ENCODE measurements at places on chromosomes 1 and 21. TPM values are rescaled to one million over a fixed set of nuclear protein-coding genes. Genes with fewer than 3 reads are reported as not detected.
A peak's percentile ranks its signal among the peaks of the same experiment; 100 is the strongest.

GRCh38 chr1:74468982-74469603, 43.3 kb downstream of the LRRC53 start:
- peak; percentile 25 for DNase-seq

Gene SFN
- total RNA-seq = 2,642 TPM

- peak; percentile 51 for DNase-seq
Observed at GRCh38 chr1:152398812-152399698, 15.0 kb downstream of the CRNN start.

GRCh38 chr1:53982034-53982762, 35.8 kb downstream of the LDLRAD1 start:
- peak; percentile 28 for DNase-seq

Gene CLEC20A
- total RNA-seq = not detected

DNA sequence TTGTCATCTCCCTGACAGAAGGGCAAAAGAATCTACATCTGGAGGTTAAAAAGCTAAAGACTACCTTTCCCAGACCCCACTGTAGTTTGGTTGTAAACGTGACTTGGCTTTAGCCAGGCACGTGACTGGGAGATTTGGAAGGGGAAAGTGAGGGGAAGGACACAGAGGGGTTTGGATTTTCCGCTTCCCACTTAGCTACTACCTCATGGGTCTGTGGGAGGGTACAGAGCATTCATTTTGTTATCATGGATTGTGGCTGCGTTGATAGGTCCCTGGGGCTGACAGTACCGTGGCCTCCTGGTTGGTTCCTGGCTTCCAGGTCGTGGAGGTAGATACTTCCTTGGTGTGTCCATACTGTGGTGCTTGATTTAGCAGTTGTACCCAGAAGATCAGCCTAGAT, 2.6 kb downstream of the CHD1L start:
- DNase-seq = no peak

DNA sequence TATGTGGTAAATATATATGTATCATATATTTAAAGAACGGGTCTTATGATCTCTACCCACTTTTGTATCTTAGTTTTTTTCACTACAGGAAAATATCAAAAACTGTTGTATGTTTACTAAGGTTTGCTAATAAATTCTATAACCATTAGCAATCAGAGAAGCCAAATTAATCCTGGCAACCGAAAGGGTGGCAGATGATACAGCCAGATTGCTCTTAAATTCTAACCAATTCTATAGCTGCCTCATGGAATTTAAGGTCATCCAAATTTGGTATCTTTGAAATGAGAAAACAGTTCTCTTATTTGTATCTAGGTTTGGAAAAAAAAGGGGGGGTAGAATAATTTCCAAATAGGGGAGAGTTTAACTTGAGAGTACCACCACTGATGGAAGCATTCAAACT, 591.2 kb downstream of the SMYD3 start:
- DNase-seq = no peak

DNA sequence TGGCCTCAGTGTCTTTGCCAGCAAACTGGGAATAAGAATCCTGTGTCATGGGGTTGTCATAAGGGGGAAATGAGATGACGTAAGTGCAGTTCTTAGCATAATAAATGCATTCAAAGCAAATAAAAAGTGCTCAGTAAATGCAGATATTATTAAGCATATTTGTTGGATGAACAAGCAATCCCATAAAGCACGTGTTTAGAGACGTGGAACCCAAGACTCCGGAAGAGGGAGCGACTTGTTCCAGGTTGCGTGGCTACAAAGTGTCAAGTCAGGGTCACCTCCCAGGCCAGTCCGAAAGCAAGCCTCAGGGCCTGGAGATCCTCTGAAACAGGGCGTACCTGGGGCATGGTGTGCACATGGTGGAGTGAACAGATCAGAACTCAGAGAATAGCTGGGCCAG, 58.0 kb upstream of the LAPTM5 start:
- no peak for DNase-seq

GRCh38 chr1:26191739-26192138, 1.3 kb downstream of the CATSPER4 start:
- DNase-seq = no peak

Gene MRAP
- total RNA-seq = not detected

GRCh38 chr1:169563650-169564049, 22.6 kb downstream of the F5 start:
- no peak for DNase-seq

GRCh38 chr1:34781844-34782391, 904 bp downstream of the GJB3 start:
- peak; percentile 63 for DNase-seq

DNA sequence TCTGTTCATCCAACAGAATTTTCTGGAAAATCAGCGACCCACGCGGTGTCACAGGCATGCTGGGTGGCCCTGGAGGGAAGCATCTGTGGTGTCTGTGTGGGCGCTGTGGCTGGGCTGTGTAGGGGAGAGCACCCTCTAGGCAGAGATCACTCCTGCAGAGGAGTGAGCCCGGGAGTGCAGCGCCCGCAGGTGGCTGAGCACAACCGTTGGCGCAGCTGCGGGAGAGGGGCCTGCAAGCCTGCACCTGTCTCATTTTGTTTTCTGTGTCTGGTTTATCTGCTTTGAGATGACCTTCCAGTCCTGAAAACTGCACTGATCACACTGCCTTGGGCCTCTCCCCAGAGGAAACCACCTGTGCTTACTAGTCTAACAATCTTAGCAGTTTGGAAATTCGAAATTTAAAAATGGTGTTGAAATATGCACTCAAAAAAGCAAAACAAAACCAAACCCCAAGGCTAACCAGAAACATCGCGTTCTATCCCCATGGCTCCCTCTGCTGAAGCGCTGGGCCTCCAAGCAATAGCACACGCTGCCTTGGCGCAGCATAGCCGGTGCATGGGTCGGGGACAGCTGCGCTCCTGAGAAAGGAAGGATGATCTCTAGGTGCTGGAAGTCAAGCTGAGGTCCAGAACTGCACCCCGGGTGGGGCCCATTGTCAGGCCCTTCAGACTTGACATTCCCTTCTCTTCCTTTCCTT, 4.8 kb downstream of the FAM3B start:
- no peak for DNase-seq

Gene OR2G3
- total RNA-seq = not detected

GRCh38 chr1:51237351-51238033, 1.4 kb downstream of the RNF11 start:
- no peak for DNase-seq

Gene RNU1-1
- 4,441 TPM for total RNA-seq

DNA sequence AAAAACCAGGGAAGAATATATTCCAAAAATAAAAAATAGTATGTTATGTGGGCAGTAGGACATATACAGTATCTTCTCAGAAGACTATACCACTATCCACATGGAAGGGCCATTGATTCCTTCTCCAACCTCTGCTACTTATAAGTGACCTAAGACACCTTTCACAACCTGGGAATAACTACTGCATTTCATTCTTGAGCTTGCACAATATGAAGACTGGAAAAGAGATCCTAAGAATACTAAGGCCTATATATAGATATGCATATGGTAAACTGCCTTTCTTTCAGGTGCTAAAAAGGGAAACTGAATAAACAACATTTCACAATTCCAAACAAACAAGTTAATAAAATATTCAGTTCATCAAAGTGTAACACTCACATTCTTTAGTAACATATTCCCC, 32.0 kb upstream of the SDC3 start:
- DNase-seq = no peak

Gene SLC37A1
- total RNA-seq = 7.5 TPM

GRCh38 chr1:111733183-111733991, 5.8 kb downstream of the INKA2 start:
- no peak for DNase-seq

- no peak for DNase-seq
Observed at GRCh38 chr1:100924991-100925390, 29.1 kb downstream of the SLC30A7 start.

DNA sequence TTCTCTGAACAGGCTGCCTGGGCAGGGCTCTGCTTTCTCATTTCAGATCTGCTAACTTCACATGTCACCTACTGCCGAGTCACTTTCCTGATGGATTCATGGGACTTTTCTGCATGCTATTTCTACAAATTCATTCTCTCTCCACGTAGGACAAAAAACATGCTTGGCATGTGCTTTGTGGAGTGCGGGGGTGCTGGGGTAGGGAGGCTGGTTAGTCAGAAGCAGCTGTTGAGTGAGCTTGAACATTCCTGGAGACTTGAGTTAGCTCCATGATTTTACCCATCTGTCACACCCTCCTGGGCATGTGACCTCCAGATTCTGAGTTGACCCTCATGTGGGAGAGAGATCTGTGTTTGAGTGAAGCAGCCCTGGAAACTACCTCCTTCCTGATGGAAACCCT, 71.4 kb downstream of the UCK2 start:
- DNase-seq = peak; percentile 98

DNA sequence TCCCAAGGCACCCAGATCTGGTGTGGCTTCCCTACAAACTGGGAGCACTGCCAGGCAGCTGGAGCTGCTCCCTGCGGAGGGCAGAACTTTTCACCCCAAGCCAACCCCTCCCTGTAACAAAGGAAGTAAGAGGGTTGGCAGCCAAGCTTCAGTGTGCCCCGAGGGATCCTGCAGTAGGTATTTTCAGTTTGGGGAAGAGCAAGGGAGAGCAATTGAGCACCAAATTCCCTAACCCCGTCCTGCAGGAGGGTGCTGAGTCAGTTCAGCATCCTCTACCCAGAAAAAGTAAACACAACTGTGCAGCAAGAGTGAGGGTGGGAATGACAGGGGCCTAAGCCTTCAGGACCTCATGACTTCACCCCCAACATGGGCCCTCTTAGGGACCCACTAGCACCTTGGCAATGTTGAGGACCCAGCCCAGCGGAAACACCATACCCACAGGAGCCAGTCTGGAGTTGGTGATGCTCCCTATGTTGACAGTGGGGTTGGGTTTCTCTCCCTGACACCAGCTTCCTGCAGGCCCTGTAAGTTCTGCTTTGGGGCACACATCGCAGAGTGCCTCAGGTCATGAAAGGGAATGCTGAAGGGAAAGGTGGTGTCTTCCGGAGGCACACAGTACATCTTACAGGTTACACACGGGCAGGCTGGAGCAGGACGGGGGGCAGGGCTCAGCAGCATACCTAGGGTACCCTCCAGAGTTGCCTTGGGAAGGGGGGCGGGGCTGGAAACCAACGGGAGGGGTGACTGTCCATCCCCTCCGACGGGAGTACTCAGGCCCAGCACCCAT, 14.8 kb downstream of the SH3BP5L start:
- DNase-seq = no peak

DNA sequence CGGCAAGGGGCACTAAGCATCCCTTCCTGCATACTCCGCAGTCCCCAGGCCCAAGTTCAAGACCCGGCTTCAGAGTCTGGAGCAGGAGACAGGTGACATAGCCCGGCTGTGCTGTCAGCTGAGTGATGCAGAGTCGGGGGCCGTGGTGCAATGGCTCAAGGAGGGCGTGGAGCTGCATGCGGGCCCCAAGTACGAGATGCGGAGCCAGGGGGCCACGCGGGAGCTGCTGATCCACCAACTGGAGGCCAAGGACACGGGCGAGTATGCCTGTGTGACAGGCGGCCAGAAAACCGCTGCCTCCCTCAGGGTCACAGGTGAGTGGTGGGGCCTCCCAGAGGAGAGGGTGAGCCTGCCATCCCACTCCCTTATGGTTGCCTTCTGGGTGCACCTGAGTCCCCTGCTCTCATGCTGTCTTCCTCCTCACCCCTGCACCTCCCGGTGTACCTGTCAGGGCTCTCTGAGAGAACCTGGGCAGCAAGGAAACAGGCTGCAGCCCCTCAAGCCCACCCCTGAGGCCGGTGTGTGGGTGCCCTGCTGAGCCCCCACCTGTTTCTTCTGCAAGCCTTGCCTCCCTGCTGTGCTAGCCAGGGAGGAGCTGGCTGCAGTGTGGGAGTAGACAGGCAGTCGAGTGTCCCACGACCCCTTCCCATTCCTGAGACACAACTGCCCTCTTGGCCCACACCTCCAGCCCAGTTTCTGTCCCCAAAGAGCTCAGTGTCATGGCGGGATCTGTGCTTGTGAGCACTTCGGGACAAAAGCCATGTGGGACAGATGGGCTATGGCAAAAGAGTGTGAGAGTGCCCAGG, 99.2 kb downstream of the TRIM11 start:
- DNase-seq = no peak

GRCh38 chr1:61085206-61085982, 3.0 kb downstream of the NFIA start:
- DNase-seq = no peak

Gene KLF17
- total RNA-seq = not detected

DNA sequence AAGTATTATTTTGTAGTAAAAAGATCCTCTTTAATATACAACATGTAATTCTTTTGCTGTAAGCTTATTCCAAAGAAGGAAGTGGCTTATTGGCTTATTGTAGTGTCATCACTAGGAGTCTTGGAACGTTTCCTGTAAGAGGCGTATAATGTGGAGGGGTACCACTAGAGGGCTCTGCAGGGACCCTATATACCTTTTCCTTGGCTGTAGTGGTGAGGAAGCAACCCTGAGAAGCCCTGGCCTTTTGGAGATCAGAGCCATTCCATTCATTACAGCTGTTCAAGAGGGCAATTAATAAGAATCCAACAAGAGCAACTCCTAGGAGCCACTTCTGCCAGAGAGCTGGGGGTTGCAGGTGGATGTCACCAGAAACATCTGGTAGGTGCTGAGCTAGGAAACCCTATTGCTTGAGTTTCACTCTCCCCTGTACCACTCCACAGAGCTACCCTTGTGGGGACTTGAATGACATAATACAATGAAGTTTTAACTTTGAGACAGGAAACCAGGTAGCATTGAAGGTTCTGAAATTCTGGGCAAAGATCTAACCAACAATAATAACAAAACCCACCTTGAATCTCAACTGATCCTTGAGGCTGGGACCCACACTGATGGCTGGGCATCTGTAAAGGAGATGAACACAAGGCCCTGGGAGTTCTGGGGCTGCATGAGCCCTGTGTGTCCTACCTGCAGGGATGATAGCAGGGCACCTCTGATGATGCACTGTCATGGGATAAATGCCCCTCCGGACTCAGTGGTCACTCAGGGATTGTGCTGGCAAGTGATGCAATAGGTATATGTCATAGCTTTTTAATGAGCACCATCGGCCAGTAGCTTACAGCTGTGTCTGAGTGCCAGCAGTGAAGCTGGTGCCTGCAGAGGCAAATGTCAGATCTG, 160.2 kb upstream of the COA6 start:
- no peak for DNase-seq

GRCh38 chr1:17731460-17731859, 23.7 kb upstream of the ACTL8 start:
- DNase-seq = no peak

Gene HAPLN2
- not detected for total RNA-seq

DNA sequence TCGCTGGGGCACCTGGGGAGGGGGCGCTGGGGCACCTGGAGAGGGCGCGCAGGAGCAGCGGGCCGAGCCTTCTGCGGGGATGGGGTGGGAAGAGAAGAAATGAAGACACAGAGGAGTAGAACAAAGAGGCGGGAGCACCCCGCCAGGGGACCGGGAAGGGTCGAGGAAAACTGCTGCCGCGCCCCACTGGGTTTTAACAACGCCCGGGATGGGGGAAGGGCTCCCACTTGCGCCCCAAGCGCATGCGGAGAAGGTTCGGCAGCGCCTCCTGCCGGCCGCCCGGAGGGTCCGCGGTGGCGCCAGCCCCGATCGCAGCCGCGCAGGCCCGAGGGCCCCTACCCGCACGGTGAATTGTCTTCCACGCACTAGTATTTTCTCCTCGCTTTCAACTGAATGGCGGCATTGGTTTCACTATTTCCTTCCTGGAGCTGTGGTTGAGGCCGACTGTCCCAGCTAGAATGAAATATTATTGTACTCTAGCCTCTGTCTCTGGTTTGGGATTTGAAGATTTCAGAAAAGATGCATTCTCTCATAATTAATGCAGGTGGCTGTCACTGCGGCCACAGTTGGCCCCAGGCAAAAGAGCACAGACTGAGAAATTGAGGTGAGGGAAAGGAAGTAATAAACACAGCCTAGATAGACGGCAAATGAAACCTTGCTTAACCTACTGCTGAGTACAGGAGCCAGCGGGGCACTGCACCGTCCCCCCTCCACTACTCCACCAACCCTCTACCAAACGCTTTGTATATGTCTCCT, 57.3 kb downstream of the MAB21L3 start:
- DNase-seq = peak; percentile 20

Gene SLC1A7
- total RNA-seq = not detected

Gene KIF17
- total RNA-seq = 1.8 TPM
